ENCODE measurements at places on chromosomes 16 and 17. TPM values are rescaled to one million over a fixed set of nuclear protein-coding genes. Genes with fewer than 3 reads are reported as not detected.
A peak's percentile ranks its signal among the peaks of the same experiment; 100 is the strongest.

Gene CIBAR2
- total RNA-seq = not detected

Gene MYH1
- not detected for total RNA-seq

Gene MCRIP2
- 27.7 TPM for total RNA-seq

GRCh38 chr17:1686086-1686485 lies 1.4 kb upstream of the PRPF8 start:
- no peaks in the 10 kb centered on the region for H3K4me1 ChIP-seq
- H3K27me3 ChIP-seq = no peaks in the 10 kb centered on the region
- H3K36me3 ChIP-seq = no peaks in the 10 kb centered on the region
- no peak overlapping the region for H3K27ac ChIP-seq

Gene CCL11
- not detected for total RNA-seq

Gene ZNF276
- total RNA-seq = 48.6 TPM

DNA sequence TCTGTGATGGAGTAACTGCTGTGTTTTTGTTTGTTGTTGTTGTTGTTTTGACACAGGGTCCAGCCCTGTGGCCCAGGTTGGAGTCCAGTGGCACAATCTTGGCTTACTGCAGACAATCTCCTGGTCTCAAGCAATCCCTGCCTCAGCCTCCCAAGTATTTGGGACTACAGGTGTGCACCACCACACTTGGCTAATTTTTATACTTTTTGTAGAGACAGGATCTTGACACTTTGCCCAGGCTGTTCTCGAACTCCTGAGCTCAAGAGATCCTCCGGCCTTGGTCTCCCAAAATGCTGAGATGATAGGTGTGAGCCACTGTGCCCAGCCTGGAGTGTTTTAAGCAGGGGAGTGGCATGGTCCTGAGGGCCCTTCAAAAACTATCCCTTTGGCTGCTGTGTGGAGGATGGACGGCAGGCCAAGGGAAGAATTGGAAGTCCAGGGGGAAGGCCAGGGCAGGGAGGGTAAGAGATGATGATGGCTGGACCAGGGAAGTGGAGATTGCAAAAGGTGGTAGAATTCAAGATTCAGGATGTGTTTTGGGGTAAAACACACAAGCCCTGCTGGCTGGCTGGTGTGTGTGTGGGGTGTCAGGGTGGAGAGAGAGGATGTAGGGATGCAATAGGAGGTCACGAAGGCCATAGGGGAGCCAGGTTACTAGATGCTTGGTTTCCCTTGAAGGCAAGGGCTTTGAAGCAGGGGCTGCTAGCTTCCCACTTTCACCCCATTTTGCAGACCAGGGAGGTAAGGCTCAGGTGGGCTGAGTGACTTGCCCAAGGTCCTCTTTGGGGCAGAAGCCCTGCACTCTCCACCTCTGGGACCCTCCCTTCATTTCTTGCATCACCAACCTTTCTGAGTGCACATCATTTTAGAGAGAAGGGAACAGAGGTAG lies 18.8 kb upstream of the PLLP start:
- no peak for DNase-seq
- H3K36me3 ChIP-seq = no peaks in the 10 kb centered on the region
- peaks cover 41% of the 10 kb centered on the region for H3K4me1 ChIP-seq
- H3K4me3 ChIP-seq = no peak overlapping the region
- peak overlapping the region; percentile 80 for H3K27ac ChIP-seq
- H3K27me3 ChIP-seq = no peaks in the 10 kb centered on the region

DNA sequence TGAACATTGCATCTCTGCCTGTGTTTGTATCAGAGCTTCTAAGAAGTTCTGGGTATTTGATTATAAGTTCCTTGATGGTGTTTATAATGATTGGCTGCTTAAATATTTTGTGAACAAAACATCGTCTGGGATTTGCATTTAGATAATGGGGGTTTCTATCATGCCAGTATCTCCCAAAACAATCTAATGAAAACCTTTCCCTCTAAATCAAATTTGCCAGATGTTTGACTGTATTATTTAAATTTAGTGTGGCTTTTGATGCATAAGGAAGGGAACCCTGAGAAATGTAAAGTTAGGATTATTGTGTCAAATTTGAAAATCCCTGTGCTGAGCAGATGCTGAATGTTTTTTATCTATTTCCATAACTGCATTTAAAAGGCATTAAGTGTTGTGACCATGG lies 159.9 kb downstream of the HS3ST3A1 start:
- no peak overlapping the region for H3K27ac ChIP-seq
- H3K27me3 ChIP-seq = no peaks in the 10 kb centered on the region
- no peak overlapping the region for H3K4me3 ChIP-seq
- H3K36me3 ChIP-seq = no peaks in the 10 kb centered on the region

Data from tibial nerve (tissue), 4 donors.